ENCODE measurements at places on chromosomes 6 and 20. TPM values are rescaled to one million over a fixed set of nuclear protein-coding genes. Genes with fewer than 3 reads are reported as not detected.

Gene ZSCAN23
- 6.6 TPM for total RNA-seq

Gene HSD17B8
- total RNA-seq: 15.0 TPM

DNA sequence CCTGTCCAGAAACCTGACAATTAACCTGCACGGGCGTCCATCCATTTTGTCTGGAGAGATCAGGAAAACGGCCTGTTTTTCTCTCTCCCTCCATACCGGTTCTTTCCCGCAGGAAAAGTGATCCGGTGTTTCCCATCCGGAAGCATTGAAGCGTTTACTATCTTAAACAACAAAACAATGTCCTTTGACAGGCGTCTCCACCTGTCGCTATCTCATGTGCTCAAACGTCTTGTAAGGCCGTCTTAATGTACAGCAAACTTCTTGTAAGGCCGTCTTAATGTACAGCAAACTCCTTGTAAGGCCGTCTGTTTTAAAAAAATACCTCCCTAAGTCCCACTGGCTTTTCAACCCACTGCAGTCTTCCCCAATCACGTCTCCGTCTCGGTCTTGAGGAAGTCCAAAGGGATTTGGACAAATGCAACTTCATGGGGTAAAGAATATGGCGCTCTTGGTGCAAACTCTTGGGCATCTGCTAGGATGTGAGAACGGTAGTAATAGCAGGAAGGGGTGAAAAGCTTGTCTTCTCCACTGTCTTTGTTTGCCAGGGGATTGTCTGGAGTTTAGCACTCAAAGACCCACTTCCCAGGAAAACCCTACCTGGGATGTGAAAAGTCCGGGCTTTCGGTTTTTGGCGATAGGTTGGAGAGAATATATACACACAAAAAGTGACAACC, 29.9 kb upstream of the TRIM27 start:
- no peaks in the 10 kb centered on the region for H3K36me3 ChIP-seq
- H3K4me1 ChIP-seq: peaks cover 5% of the 10 kb centered on the region
- DNase-seq: no peak
- no peak overlapping the region for H3K27ac ChIP-seq

Gene BMP7
- 14.1 TPM for total RNA-seq

Gene B3GAT2
- not detected for total RNA-seq
